ENCODE measurements at places on chromosomes 13 and 19. TPM values are rescaled to one million over a fixed set of nuclear protein-coding genes. Genes with fewer than 3 reads are reported as not detected.
A peak's percentile ranks its signal among the peaks of the same experiment; 100 is the strongest.

- H3K27me3 ChIP-seq, result no peaks in the 10 kb centered on the region
- H3K36me3 ChIP-seq, result no peaks in the 10 kb centered on the region
- peak overlapping the region; percentile 59 for H3K27ac ChIP-seq
- H3K4me1 ChIP-seq, result peaks cover 12% of the 10 kb centered on the region
- DNase-seq, result peak; percentile 24
- H3K4me3 ChIP-seq, result peak overlapping the region; percentile 49
Measured at GRCh38 chr19:343451-343931, 1.1 kb downstream of the MIER2 start.

GRCh38 chr13:20624213-20624612, 57.3 kb downstream of the IFT88 start:
- H3K27me3 ChIP-seq, result no peaks in the 10 kb centered on the region
- no peak overlapping the region for H3K27ac ChIP-seq
- H3K4me3 ChIP-seq, result no peak overlapping the region

DNA sequence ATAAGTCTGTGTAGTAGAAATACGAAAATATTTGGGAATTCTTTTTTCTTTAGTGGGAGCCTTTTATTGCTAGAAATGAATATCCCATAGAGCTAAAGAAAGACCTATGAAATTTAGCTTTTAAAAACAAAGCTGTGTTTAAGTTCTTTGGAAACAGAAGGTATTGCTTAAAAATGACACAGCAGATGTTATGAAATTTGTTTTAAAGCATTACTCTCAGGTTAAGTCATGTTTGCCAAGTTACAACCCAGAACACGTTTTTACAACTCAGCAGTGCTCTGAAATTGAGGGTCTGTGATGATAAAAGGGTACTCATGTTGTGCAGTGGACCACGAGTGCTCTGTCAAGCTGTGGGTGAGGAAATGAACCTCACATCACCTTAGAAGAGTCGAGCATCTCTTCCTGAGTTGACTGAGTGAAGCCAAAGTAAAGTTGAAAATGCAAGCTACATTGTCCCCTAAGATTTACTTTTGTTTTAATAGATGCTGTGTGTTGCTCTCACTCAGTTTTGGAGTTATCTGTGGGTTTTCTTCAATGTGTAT, 161.1 kb downstream of the SHISA2 start:
- no peak overlapping the region for H3K4me3 ChIP-seq
- H3K36me3 ChIP-seq, result no peaks in the 10 kb centered on the region
- no peaks in the 10 kb centered on the region for H3K4me1 ChIP-seq
- H3K27me3 ChIP-seq, result no peaks in the 10 kb centered on the region
- no peak overlapping the region for H3K27ac ChIP-seq

GRCh38 chr19:53696951-53697350, 65.2 kb downstream of the DPRX start:
- H3K27ac ChIP-seq, result no peak overlapping the region
- no peak for DNase-seq
- H3K36me3 ChIP-seq, result no peaks in the 10 kb centered on the region
- H3K4me1 ChIP-seq, result no peaks in the 10 kb centered on the region
- no peak overlapping the region for H3K4me3 ChIP-seq

DNA sequence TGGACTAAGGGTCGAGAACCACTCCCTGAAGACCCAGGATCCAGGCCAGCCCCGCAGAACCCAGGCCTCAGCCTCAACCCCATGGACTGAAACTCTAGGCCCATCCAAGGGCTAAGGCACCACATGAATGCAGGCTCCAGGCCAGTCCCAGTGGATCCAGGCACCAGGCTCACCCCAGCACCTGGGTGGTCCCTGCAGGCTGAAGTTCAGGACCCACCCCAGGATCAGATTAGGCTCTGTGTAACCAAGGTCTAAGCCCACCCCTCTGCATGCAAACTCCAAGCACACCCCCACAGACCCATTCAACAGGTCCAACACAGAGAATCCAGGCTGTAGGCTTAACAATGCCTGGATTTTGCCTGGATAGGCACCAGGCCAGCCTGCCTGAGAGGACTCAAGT, 1876.2 kb downstream of the PCDH9 start:
- no peak overlapping the region for H3K4me3 ChIP-seq
- H3K27ac ChIP-seq, result no peak overlapping the region
- no peaks in the 10 kb centered on the region for H3K36me3 ChIP-seq
- no peak for DNase-seq
- H3K4me1 ChIP-seq, result no peaks in the 10 kb centered on the region

The CATSPERD gene
- 0.07 TPM for total RNA-seq

DNA sequence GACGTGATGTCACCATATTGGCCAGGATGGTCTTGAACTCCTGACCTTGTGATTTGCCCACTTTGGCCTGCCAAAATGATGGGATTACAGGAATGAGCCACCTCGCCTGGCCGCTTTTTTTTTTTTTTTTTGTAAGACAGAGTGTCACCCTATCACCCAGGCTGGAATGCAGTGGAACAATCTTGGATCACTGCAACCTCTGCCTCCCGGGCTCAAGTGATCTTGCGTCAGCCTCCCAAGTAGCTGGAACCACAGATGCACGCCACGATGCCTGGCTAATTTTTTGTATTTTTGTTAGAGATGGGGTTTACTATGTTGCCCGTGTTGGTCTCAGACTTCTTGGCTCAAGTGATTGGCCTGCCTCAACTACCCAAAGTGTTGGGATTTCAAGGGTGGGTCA, 28.9 kb upstream of the ZNF808 start:
- no peak overlapping the region for H3K27ac ChIP-seq
- no peak for DNase-seq
- H3K4me1 ChIP-seq, result no peaks in the 10 kb centered on the region
- H3K4me3 ChIP-seq, result no peak overlapping the region
- no peaks in the 10 kb centered on the region for H3K27me3 ChIP-seq
- peaks cover 5% of the 10 kb centered on the region for H3K36me3 ChIP-seq

The SETDB2 gene
- 16.7 TPM for total RNA-seq

All from naive thymus-derived CD4-positive, alpha-beta T cell (primary cell).